Fibroblast of villous mesenchyme (primary cell): ENCODE measurements at places on chromosomes 5 and 9. TPM values are rescaled to one million over a fixed set of nuclear protein-coding genes. Genes with fewer than 3 reads are reported as not detected.

The AKNA gene
- 11.2 and 14.8 TPM in 2 replicates for total RNA-seq

The DIRAS2 gene
- 0.97 and 1.3 TPM in 2 replicates for total RNA-seq

The RMRP gene
- 103,191 and 163,599 TPM in 2 replicates for total RNA-seq

The CCDC180 gene
- total RNA-seq = 3.0 and 3.9 TPM in 2 replicates

The CDKN2A gene
- 20.7 and 32.5 TPM in 2 replicates for total RNA-seq

The OTULINL gene
- 19.6 and 23.7 TPM in 2 replicates for total RNA-seq

The PLAC8L1 gene
- total RNA-seq = not detected in 2 replicates

The PAEP gene
- not detected in 2 replicates for total RNA-seq

The PCDHB3 gene
- 0.32 and 0.43 TPM in 2 replicates for total RNA-seq

The BRINP1 gene
- under 0.01 TPM in 2 replicates for total RNA-seq

The PCDHGB3 gene
- total RNA-seq = 3.9 and 5.2 TPM in 2 replicates
